ENCODE measurements at places on chromosomes 12 and 14.
A peak's percentile ranks its signal among the peaks of the same experiment; 100 is the strongest.

DNA sequence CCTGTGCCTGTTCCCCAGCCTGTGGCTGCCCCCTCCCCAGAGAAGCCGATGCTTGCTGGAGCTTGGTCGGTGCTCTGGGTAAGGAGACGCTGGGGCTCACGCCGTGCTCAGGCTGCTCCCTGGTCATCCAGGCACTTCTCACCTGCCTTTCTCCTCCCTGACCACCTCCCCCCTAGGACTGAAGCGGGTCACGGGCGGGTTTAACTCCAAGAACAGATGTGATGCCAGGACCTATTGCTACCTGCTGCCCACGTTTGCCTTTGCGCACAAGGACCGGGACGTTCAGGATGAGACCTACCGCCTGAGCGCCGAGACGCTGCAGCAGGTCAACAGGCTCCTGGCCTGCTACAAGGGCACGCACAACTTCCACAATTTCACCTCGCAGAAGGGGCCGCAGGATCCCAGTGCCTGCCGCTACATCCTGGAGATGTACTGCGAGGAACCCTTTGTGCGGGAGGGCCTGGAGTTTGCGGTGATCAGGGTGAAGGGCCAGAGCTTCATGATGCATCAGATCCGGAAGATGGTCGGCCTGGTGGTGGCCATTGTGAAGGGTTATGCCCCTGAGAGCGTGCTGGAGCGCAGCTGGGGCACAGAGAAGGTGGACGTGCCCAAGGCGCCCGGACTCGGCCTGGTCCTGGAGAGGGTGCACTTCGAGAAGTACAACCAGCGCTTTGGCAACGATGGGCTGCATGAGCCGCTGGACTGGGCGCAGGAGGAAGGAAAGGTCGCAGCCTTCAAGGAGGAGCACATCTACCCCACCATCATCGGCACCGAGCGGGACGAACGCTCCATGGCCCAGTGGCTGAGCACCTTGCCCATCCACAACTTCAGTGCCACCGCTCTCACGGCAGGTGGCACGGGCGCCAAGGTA is 8.4 kb upstream of the EP400 start:
- H3K4me1 ChIP-seq: peaks cover 3% of the 10 kb centered on the region
- DNase-seq: no peak
- H3K27ac ChIP-seq: no peak overlapping the region
- H3K36me3 ChIP-seq: no peaks in the 10 kb centered on the region
- H3K27me3 ChIP-seq: no peaks in the 10 kb centered on the region

- peaks cover 15% of the 10 kb centered on the region for H3K36me3 ChIP-seq
- H3K4me1 ChIP-seq: no peaks in the 10 kb centered on the region
- no peak for DNase-seq
- no peak overlapping the region for H3K27ac ChIP-seq
- peaks cover 9% of the 10 kb centered on the region for H3K27me3 ChIP-seq
Observed at GRCh38 chr14:94307410-94307992, 14.4 kb upstream of the SERPINA10 start.

- H3K27me3 ChIP-seq: peaks cover 7% of the 10 kb centered on the region
- DNase-seq: no peak
- H3K4me1 ChIP-seq: no peaks in the 10 kb centered on the region
- H3K27ac ChIP-seq: no peak overlapping the region
Observed at GRCh38 chr12:10088955-10089900, 9.6 kb downstream of the CLEC1A start.

DNA sequence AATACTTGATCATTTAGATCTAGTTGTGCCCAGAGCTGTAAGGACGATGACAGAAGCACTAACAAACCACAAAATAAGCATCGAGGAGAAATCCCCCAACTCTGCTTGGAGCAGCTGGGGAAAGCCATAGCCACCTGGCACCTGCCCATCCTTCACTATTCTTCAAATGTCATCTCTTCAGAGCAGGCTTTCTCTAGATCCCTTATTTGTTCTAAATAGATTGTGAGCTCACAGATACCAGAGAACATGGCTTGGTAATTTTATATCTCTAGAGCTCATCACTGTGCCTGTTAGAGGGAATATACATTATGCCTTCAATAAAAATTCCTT is 50.9 kb downstream of the GRIP1 start:
- H3K27me3 ChIP-seq: no peaks in the 10 kb centered on the region
- H3K27ac ChIP-seq: peak overlapping the region; percentile 29
- DNase-seq: no peak
- H3K36me3 ChIP-seq: no peaks in the 10 kb centered on the region
- H3K4me1 ChIP-seq: peaks cover 27% of the 10 kb centered on the region

GRCh38 chr14:61203081-61203753 is 77.9 kb downstream of the TMEM30B start:
- H3K27me3 ChIP-seq: peaks cover 42% of the 10 kb centered on the region
- no peak for DNase-seq
- no peak overlapping the region for H3K27ac ChIP-seq
- no peaks in the 10 kb centered on the region for H3K36me3 ChIP-seq
- no peaks in the 10 kb centered on the region for H3K4me1 ChIP-seq
- no peak overlapping the region for H3K4me3 ChIP-seq

- no peak for DNase-seq
- no peaks in the 10 kb centered on the region for H3K4me1 ChIP-seq
- no peaks in the 10 kb centered on the region for H3K36me3 ChIP-seq
- no peaks in the 10 kb centered on the region for H3K27me3 ChIP-seq
- no peak overlapping the region for H3K4me3 ChIP-seq
- no peak overlapping the region for H3K27ac ChIP-seq
Observed at GRCh38 chr14:66709291-66709690, 201.3 kb downstream of the GPHN start.

GRCh38 chr12:124317400-124317799 is 22.5 kb downstream of the RFLNA start:
- no peaks in the 10 kb centered on the region for H3K4me1 ChIP-seq
- no peaks in the 10 kb centered on the region for H3K27me3 ChIP-seq
- H3K27ac ChIP-seq: no peak overlapping the region

GRCh38 chr14:33979613-33980276 is 28.9 kb upstream of the EGLN3 start:
- DNase-seq: no peak
- H3K4me3 ChIP-seq: no peak overlapping the region
- no peak overlapping the region for H3K27ac ChIP-seq
- no peaks in the 10 kb centered on the region for H3K36me3 ChIP-seq

DNA sequence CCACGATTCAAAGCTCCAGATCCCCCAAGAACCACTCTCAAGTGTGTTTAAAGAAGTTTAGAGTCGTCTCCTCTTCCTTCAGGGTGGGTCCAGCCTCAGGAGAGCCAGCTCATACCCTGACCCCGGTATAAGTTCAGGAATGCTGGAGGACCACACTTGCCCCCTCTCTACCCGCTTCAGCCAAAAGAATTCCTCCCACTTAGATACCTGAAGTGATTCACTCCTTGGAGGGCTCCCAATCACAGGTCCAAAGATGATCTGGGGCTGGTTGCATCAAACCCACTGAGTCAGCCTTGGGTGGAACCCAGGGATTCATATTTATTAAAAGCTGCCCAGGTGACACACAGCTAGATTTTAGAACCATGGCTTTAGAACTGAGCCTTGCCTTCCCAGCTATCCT is 133.5 kb upstream of the PARP11 start:
- H3K27me3 ChIP-seq: peaks cover under 1% of the 10 kb centered on the region
- DNase-seq: no peak
- no peak overlapping the region for H3K4me3 ChIP-seq
- no peaks in the 10 kb centered on the region for H3K36me3 ChIP-seq
- no peaks in the 10 kb centered on the region for H3K4me1 ChIP-seq
- no peak overlapping the region for H3K27ac ChIP-seq

GRCh38 chr14:24093901-24094840 is at the start of gene PCK2:
Gene PCK2 (plus strand): TSS chr14:24094311. CDS start chr14:24094406, 95 bp downstream.
- H3K4me1 ChIP-seq: peaks cover 54% of the 10 kb centered on the region
- H3K36me3 ChIP-seq: peaks cover 8% of the 10 kb centered on the region
- H3K4me3 ChIP-seq: peak within 1 kb of the TSS; percentile 99
- peak; percentile 62 for DNase-seq

DNA sequence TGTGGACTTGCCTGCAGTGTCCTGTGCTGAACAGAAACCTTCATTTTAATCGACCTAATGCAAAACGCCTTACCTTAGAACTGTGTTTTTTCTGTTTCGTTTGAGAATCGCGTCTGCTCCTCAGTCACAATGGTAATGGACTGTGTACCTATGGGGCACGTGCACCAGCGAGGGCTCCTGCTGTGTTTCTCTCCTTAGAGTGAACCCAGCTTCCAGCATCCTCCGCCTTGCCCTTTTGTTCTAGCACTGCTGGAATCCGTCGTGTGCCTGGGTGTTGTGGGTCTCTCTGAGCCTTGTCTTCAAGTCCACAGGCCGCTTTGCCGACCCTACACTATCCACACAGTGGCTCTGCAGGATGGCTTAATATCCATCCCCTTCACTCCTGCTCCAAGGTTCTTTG is 3.6 kb downstream of the AMN start:
- H3K36me3 ChIP-seq: peaks cover 7% of the 10 kb centered on the region
- H3K4me1 ChIP-seq: peaks cover 25% of the 10 kb centered on the region
- no peak for DNase-seq

GRCh38 chr14:21037156-21037555 is 2.5 kb upstream of the RNASE13 start:
- no peak overlapping the region for H3K4me3 ChIP-seq
- H3K27ac ChIP-seq: no peak overlapping the region
- peaks cover 29% of the 10 kb centered on the region for H3K27me3 ChIP-seq
- no peaks in the 10 kb centered on the region for H3K36me3 ChIP-seq
- no peak for DNase-seq

- no peak overlapping the region for H3K27ac ChIP-seq
- H3K36me3 ChIP-seq: no peaks in the 10 kb centered on the region
- no peaks in the 10 kb centered on the region for H3K4me1 ChIP-seq
- peaks cover 28% of the 10 kb centered on the region for H3K27me3 ChIP-seq
- no peak overlapping the region for H3K4me3 ChIP-seq
Observed at GRCh38 chr14:88975043-88975830, 150.8 kb downstream of the TTC8 start.

Data from naive B cell (primary cell).